ENCODE measurements at places on chromosomes 2 and 18. TPM values are rescaled to one million over a fixed set of nuclear protein-coding genes. Genes with fewer than 3 reads are reported as not detected.
A peak's percentile ranks its signal among the peaks of the same experiment; 100 is the strongest.

Gene NPAS2
- total RNA-seq, result 0.41 TPM

DNA sequence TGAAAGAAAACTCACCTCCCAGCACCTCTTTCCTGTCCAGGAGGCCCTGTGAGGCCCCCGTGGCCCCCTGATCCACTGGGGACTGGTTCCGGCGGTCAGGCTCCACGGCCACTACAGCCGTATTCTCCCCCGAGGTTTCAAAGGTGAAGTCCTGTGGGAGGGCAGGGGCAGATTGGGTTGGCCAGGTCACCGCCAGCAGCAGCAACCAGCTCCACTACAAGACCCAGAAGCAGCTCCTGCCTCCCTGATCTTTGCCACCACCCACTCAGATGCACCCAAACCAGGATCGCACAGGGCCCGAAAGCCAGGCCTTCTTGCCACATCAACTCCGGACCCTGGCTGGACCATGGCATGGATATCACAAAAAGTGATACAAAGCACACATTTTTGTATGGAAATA, 21.9 kb downstream of the SDC1 start:
- DNase-seq, result no peak

Gene GNLY
- total RNA-seq, result 1,915 TPM

Gene TDRD15
- total RNA-seq, result not detected

DNA sequence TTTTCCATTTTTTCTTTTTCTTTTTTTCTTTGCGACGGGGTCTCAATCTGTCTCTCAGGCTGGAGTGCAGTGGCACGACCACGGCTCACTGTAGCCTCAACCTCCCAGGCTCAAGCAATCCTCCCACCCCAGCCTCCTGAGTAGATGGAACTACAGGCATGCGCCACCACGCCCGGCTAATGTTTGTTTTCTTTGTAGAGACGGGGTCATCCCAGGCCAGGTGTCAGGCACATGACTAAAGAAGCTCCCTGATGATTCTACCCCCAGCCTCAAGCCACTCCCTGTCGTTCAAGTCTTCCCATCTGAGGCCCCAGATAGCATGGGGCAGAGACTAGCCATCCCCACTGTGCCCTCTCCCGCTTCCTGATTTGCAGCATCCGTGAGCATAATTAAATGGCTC, 9.8 kb upstream of the FZD5 start:
- no peak for DNase-seq

Gene MYO7B
- 0.26 TPM for total RNA-seq

DNA sequence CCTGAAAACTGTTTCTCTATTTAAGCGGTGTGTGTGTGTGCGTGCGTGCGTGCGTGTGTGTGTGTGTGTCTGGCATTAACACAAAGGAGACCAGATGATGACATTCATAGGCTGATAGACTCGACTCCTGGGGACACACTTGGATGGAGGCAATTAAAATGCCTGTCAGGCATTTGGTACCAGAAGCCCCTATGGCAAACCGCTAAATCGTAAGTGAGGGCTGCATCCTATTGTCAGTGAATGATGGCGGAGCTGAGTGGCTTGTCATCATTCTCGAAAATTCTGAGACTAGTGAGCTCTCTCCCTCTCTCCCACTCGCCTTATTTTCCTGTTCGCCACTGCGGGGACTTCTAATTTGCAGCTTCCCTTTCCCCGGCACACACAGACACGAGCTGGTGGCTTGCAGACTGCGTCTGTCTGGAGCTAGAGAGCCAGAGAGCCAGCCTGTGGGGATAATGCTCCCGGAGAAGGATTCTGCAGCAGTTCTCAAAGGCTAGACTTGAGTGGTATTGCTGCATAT, 155.4 kb downstream of the MAP2 start:
- DNase-seq, result no peak

GRCh38 chr2:24276349-24276899, 83.9 kb downstream of the ITSN2 start:
- DNase-seq, result no peak

Gene CD207
- not detected for total RNA-seq

- no peak for DNase-seq
Measured at GRCh38 chr2:10085043-10085667, 4.9 kb upstream of the CYS1 start.

- DNase-seq, result no peak
Measured at GRCh38 chr18:41532344-41533086, 422.5 kb upstream of the PIK3C3 start.

- DNase-seq, result no peak
Measured at GRCh38 chr2:88067189-88067588, 436 bp upstream of the SMYD1 start.

DNA sequence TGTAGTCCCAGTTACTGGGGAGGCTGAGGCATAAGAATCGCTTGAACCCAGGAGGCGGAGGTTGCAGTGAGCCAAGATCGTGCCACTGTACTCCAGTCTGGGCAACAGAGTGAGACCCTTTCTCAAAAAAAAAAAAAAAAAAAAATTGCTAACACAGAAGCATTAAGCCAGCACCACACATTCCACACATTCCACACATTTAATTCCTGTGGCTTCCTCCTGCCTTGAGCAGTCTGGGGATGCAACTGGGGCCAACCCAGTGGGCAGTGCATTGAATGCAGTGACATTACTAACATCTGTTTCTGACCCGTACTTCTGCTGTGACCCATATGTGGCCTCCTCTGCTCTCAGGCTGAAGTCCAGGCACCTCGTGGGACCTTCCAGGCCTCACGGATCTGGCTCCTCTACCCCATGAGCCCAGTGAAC, 107.0 kb downstream of the BCL2L11 start:
- DNase-seq, result no peak

DNA sequence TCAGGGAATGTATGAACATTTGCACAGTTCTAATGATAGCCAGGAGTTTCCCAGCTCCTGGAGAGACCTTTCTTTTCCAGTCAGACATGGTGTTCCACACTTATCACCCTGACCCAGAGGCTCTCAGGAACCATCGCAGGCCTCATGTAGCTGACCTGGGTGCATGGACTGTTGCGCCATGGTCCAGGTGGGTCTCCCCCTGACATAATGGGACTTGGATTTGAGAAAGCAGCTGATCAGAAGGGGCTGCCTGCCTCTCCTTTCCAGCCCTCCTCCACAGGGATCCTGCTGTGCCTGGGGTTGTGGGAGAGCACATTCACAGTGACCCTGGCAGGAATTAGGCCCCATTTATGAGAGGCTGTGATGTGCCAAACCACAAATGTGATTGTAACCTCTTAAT, 133.4 kb upstream of the ALPP start:
- no peak for DNase-seq

GRCh38 chr2:3639653-3640052, 18.3 kb upstream of the ALLC start:
- DNase-seq, result peak; percentile 33

- peak; percentile 79 for DNase-seq
Measured at GRCh38 chr2:8684540-8684877, 2.7 kb downstream of the ID2 start.

GRCh38 chr2:28663359-28663758, 88.3 kb upstream of the PPP1CB start:
- no peak for DNase-seq

DNA sequence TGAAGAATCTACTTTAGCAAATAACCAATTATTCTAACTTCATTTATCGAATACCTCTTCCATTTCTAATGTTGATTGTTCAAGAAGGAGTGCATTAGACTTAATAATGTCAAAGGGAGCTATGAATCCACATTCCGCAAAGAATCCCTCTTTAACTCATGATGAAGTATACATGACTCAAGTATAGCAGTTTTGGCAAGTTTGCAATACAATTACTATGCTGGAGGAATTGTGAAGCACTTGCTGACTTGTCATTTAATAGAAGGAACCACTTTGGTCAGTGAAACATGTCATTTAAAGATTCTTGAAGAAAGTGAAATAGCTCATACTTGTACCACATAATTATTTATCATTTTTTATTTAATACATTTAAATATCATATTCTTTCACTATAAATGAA, 125.1 kb downstream of the SLC39A10 start:
- DNase-seq, result no peak

DNA sequence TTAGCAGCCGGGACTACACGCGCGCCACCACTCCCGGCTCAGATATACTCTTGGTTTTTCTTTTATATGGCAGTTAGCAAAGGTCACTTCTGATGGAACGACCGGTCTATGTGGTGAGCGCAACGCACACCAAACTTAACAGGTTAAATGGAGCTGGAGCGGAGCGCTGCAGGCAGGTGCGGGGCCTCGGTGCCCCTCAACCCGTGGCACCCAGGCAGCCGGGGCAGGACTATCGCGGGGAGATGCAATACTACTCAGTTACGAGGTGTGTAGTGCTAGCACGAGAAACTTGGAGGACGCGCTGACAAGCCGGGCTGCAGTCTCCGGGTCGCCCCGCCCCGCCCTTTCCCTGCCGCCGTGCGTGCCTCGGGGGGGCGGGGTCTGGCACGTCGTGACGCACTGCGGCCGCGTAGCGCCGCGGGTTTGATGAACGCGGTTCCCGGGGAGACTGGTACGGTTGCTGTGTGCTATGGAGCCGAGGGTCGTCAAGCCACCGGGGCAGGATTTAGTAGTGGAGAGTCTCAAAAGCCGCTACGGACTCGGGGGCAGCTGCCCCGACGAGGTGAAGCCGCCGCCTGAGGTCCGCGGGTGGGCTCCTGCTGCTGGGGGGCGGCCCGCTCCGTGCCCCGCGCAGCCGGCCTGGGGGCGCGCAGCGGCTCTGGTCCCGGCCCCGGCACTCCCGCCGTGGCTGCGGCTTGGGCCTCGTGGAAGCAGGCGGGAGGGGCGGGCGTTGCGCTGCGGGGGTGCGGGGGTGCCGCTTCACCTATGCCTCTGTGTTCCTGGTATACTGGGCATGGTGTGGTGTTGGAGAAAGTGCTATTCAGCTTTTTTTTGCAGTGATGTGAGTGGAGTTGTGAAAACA, at the start of gene CCDC138:
Gene CCDC138, plus strand, starts transcription at position 418 of the 862 bp plus-strand sequence. Its CDS starts 52 bp downstream, at position 470.
- DNase-seq, result peak; percentile 93

Gene CSRNP3
- total RNA-seq, result not detected

DNA sequence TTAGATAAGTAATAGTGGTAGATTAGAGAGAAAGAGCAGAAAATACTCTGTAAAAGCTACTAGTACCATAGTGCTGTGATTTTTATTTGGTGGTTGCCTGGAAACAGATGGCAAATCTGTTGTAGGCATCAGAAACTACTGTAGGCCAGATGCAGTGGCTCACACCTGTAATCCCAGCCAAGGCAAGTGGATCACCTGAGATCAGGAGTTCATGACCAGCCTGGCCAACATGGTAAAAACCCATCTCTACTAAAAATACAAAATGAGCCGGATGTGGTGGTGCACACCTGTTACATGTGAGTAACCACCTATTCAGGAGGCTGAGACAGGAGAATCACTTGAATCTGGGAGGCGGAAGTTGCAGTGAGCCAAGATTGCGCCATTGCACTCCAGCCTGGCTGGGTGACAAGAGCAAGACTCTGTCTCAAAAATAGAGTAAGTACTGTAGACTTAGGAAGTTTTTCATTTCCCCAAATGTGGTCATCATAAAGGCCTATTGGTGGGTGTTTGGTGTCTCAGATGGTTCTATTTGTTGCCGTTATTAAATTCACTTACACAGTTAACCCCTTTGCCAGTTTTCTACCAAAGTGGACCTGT, 79.6 kb downstream of the SPTBN1 start:
- DNase-seq, result no peak

GRCh38 chr2:65668744-65669143, 236.3 kb upstream of the SPRED2 start:
- DNase-seq, result no peak

GRCh38 chr2:218394298-218395089, 5.2 kb upstream of the CTDSP1 start:
- peak; percentile 62 for DNase-seq

- DNase-seq, result no peak
Measured at GRCh38 chr18:54716586-54716985, 111.7 kb upstream of the RAB27B start.

Gene GYPC
- 99.8 TPM for total RNA-seq

Gene KIAA2012
- total RNA-seq, result not detected

- no peak for DNase-seq
Measured at GRCh38 chr2:158772306-158773078, 22.6 kb upstream of the DAPL1 start.

DNA sequence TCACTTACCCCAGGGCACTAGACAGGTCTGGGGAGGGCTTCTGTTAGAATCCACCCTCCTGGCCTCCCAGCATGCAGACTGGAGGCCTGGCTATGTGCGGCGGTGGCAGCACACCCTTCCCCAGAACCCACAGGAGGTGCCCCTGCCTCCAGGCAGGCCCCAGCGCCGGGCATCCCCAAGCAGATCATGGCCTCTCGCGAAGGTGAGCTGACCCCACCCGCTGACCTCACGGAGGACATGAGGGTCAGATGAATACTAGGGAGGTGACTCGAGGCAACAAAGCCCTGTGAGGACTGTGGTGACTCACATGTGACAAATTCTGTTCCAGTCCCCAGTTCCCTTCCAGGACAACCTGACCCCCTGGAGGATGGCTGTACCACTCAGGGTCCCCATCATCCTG, 1.9 kb downstream of the MAB21L4 start:
- DNase-seq, result no peak

Gene ABHD1
- total RNA-seq, result 0.29 TPM

DNA sequence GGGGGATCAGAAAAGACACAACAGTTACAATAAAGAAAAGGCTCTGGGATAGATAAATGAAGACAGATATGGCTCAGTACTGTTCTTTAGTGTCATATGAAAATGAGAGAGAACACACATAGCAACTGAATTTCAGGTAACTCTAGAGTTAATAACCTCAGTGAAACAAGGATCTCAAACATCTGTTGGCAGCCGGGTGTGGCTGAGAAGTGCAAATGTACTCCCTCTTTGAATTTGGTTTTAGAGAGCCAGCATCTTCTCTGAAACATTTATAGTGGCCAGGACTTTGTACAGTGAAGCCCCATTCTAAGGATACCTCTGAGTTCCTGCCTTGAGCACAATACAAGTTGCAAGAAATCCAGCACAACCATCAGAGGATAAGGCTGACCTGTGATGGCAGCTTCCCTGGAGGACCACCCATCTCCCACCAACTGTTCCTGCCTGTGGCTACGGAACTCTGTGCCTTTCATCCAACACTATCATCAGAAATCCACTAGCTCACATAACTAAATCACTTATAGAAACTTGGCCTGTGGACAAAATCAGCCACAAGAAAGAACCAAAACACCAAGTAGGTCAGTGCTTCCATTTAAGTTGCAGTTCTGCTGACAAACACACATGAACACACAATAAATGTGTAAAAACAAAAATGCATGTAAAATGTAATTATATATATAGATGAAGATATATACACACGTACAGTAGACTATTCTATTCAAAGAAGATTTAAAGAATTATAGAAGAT, 37.3 kb upstream of the PEX13 start:
- DNase-seq, result no peak

DNA sequence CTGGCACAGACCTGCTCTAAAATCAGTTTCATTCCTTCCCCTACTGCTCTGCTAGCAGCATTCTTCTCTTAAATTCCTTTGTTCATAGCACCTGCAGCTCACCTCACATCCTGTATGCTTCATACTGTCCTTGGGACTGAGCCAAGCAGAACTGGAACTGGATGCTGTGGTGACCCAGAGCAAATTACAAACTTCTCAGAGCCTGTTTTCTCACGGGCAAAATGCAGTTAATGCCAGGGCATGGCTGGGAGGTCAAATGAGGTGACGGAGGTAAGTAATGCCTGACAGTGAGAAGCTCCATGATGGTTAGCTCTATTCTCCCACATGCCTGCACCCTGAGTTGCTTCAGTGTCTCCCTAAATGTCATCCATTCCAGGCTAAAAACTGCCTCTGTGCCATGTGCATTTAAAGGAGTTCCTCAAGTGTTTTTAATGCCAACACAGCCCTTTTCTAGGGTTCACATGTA, 29.7 kb downstream of the C2orf42 start:
- no peak for DNase-seq

- DNase-seq, result peak; percentile 70
Measured at GRCh38 chr2:101419096-101419663, 31.9 kb upstream of the CREG2 start.

Gene RBMS1
- total RNA-seq, result 41.8 TPM

GRCh38 chr2:170965446-170966225, 36.6 kb downstream of the GORASP2 start:
- DNase-seq, result no peak

Gene POTEI
- total RNA-seq, result not detected
